Activated naive CD8-positive, alpha-beta T cell treated with anti-CD3 and anti-CD28 coated beads, Interleukin-2, amount 50 U/mL, for 16 hours (primary cell): ENCODE measurements at places on chromosomes 1 and 21.

GRCh38 chr1:8845104-8846097 is 28.0 kb upstream of the RERE start:
- no peak for DNase-seq

GRCh38 chr1:87790756-87791155 is 462.1 kb downstream of the LMO4 start:
- no peak for DNase-seq

DNA sequence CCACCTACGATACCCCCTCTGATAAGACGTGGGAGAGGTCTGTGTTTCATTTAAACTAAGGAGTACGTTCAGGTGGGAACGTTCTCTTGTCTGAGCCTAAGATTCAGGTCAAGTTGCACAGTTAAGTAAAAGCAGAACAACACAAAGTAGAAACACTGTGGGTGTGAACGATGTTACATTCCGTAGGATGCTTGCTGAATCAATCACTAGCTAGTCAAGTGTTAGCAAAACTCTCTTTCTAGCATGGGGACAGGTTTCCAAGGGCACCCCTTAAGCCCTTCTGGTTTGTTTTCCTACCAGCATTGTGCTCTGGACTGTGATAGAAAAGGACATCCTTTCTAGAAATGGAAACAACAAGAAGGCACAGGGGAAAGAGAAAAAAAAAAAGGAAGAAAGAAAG is 13.3 kb downstream of the C1orf162 start:
- DNase-seq: no peak

- peak; percentile 70 for DNase-seq
These were observed 11.7 kb upstream of the BNIPL start for GRCh38 chr1:151024540-151025146.

- no peak for DNase-seq
These were observed 349.1 kb downstream of the SETD4 start for GRCh38 chr21:35711213-35711612.

GRCh38 chr1:165468253-165468652 is 23.3 kb upstream of the RXRG start:
- DNase-seq: no peak

DNA sequence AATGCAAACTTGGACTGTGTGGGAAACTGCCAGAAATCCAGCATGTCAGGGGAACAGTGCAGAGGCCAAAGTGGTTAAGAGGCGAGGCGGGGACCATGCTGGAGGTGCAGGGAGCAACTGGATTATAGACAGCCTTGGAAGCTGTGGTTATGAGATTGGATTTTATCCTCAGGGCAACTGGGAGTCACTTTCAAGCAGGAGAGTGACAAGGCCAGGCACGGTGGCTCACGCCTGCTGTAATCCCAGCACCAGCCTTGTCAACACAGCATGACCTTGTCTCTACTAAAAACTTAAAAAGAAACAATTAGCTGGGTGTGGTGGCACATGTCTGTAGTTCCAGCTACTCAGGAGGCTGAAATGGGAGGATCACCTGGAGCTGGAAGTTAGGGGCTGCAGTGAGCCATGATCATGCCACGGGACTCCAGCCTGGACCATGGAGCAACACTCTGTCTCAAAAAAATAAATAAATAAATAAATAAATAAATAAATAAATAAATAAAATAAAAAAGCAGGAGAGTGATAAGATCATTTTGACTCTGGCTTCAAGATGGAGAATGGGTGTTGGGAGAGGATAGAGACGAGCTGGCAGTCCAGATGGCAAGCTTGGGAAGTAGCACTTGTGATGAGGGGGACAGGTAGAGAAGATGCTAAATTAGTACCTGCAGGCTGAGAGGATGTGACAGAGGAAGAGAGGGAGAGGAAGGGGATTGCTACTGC is 3.5 kb downstream of the HAPLN2 start:
- DNase-seq: no peak

- DNase-seq: no peak
These were observed 8.2 kb upstream of the GRIK3 start for GRCh38 chr1:37042506-37042905.

DNA sequence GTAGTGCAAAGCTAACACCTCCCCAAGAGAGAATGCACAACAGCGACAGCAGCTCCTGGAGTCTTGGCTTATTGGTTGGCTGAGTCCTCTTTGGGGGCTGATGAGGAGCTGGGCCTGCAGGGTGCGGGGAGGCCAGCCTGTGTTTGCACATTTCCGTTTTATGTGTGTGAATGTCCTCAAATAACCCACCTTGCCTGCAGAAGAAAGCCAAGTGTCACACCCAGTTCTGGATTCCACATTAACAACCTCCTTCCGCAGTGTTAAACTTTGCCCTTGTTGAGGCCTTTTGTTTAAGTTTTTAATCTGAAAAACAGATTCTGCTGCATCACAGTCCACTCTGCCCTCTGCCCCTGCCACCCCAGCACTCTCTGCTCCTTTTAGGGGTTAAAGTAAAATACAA is 274.5 kb downstream of the TM2D1 start:
- no peak for DNase-seq

- no peak for DNase-seq
These were observed 29.1 kb downstream of the ZBTB17 start for GRCh38 chr1:15946571-15947381.

- no peak for DNase-seq
These were observed 467.5 kb upstream of the CXADR start for GRCh38 chr21:17045214-17045853.

DNA sequence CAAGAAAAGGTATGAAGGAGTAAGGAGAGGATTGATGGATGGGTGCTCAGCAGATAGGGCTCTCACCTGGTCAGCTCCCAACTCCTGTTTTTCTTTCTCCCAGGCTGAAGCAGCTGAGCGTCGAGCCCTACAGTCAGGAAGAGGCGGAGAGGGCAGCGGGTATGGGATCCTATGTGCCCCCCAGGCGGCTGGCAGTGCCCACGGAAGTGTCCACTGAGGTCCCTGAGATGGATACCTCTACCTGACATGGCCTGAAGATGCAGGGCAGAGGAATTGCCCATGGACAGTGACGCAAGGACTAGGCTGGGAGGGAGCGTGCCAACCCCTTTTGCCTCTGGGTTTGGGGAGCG is 739 bp downstream of the ZNF593 start:
- DNase-seq: no peak

DNA sequence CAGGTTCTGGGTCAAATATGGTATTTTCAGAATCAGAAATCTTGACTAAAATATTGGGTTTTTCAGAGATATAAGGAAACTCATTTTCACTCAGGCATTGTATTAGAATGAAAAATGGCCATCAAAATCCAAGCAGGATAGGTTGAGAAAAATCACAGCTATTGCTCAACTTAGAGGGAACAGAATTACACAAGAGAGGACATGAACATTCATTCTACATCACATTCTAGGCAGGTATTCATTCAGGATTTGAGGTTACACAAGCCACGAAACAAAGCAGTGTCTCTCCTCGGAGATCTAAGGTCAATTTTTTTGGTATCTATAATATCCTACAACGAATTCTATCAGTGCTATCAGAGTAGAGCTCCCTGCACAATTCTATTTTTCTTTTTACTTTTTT is 163.6 kb upstream of the HP1BP3 start:
- DNase-seq: no peak

DNA sequence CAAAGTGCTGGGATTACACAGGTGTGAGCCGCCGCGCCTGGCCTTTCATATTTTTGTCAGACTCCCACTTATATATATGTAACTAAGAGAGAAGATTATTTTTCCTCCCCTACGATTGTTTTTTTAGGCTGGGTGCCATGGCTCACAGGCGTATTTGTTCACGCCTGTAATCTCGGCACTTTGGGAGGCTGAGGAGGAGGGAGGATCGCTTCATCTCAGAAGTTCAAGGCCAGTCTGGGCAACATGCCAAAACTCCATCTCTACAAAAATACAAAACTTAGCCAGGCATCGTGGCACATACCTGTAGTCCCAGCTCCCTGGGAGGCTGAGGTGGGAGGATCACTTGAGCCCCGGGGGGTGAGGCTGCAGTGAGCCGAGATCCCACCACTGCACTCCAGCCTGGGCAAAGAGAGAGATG is 23.9 kb upstream of the ITLN2 start:
- no peak for DNase-seq

- DNase-seq: no peak
These were observed 138.4 kb downstream of the ADSS2 start for GRCh38 chr1:244313346-244313745.

DNA sequence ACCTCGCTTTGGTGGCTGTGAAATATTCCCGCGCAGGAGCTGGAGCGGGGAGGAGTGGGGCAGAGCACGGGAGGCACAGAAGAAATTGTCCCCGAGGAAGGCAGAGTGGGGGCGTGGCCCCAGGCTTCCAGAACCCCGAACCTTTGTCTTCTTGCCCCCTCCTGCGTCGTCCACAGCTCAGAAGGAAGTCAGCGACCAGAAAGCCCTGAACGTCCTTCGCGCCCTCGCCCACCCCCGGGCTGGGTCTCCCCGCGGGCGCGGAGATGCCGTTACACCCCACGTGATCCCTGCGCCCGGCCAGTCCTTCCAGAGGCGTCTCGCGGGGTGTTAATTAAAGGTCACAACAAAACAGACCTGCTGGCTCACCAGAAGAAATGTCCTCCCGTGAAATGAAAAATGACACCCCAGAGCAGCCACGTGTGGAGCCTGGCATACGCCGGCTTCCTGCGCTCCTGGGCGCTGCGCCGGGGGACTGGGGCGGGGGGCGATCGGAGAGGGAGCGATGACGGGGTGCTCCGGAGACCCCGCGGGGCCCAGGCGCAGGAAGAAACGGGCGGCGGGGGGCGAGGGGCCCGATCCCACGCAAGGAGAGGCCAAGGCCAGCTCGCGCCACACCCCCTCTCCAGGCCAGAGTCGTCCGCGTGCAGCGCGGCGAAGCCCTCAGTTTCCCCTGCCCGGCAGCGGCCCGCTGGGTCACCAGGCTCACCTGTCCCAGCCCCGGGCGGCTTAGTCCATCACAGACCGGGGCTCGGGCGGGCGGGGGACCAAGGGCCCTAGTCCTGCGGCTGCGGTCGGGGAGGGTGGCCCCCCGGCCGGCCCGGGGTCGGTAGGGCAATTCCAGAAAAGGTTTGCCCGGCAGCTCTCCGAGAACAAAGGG is 995 bp upstream of the KIF26B start:
- no peak for DNase-seq

- DNase-seq: no peak
These were observed 33.2 kb downstream of the TRAF5 start for GRCh38 chr1:211359876-211360275.

GRCh38 chr1:108082738-108083562 is 117.2 kb downstream of the SLC25A24 start:
- no peak for DNase-seq

DNA sequence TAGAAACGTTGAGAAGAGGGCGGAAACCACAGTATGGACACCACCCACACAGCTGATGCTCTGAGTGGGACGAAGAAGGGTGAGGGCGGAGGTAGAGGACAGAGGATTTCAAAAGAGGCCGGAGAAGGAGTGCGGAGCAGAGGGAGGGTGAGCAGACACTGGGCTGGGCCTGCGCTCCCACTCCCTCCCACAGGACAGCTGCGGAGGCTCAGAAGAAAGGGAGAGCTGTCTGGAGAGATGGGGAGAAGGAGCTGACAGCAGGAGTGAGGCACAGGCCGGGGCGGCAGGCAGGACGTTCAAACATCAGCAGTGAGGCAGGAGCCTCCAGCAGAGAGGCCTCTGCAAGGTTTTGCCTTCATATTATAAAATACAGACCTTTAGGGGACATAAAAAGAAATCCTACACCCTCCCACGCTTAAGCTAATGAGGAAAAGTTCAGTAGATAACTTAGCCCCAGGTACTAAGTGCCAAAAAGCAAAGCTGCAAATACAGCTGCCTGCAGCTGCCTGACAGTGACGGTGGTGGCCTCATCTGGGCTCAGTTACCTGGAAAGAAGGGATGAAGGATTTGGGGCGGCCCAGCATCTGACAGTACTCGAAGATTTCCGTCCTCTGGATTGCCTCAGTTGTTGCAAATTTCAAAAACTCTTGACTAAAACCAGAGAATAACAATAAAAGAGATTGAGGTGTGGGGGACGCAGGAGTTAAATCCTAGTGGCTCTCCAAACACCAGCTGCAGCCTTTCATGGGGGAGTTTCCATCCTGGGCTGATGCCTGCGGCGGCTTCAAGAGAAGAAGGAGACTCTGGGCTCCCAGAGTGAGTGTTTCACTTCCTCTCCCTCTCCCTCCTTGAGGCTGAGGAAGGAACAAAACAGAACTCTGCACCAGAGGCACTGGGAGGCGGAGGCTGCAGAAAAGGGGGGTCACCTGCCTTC is 25.6 kb downstream of the SEC16B start:
- no peak for DNase-seq
